ENCODE measurements at places on chromosomes 1 and 21.

DNA sequence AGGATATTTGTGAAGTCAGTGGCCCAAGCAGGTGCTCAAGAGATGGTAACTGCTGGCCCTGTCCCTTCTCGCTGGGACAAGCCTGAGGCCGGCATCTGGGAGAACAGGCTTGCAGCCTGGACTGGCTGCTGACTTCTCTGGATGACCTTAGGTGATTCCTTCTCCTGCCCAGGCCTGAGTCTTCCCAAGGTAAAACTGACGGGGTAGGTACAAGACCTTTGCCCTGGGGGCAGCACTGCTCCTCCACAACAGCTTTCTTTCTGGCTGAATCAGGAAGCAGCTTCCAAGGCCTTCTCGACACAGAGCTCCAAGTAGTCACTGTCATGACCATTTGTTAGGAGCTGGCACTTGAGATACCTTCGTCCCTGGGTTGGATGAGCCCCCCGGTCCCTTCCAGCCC lies 59.6 kb downstream of the DMRTB1 start:
- DNase-seq = no peak

- no peak for DNase-seq
These were observed 455.0 kb downstream of the BRINP3 start for GRCh38 chr1:190022709-190023108.

GRCh38 chr1:159898527-159898926 lies 1.4 kb downstream of the CFAP45 start:
- peak; percentile 45 for DNase-seq

GRCh38 chr1:227793079-227793947 lies 22.2 kb upstream of the PRSS38 start:
- DNase-seq = no peak

DNA sequence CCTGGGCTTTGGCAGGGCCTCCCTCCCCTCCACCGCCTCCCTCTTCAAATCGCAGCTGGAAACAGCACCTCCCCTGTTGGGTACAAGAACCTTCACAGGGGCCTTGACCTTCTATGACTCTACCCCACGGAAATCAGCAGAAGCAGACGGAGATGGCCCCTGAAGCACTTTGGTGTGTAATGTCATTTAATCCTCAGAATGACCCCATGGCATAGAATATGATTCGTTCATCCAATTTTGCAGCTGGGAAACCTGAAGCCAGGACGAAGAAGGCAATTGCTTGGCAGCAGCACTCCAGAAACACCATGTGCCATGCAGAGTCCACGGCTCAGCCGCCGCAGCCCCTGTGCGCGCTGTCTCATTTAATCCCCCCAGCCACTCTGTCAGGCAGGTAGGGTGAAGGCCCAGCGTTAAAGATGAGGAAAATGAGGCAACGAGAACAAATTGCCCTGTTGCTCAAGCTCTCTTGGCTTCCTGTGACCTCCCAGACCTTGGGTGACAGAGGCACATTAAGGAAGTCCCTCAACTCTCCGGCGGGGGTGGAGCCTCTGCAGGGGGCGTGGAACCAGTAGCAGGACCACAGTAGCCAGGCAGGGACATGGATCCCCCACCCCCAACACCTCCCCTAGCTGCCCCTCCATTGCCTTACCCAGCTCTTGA lies 25.8 kb upstream of the LAPTM5 start:
- DNase-seq = peak; percentile 78

- DNase-seq = no peak
These were observed 5.1 kb upstream of the NPHP4 start for GRCh38 chr1:5997316-5997715.

DNA sequence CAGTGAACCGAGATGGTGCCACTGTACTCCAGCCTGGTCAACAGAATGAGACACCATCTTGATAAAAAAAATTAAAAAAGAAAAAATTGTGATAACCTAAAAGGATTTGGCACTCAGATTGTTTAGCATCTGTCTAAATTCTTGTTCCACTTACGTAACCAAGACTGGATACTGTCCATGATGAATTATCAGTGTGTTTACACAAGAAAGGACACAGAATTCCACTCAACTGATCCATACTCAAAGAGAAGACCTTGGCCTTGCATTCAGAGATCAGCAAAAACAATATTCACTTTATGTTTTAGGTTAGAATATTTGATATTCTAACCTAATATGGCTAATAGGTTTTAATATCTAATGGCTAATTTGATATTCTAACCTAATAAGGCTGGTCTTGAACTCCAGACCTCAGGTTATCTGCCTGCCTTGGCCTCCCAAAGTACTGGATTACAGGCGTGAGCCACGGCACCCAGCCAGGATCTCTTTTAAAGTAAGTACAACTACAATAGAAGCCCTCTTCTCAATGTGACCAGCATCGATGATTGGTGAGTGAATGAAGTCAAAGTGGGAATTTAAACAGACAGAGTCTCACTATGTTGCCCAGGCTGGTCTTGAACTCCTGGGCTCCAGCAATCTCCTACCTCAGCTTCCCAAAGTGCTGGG lies 43.1 kb upstream of the COX20 start:
- DNase-seq = no peak

- DNase-seq = no peak
These were observed 44.8 kb downstream of the GPR161 start for GRCh38 chr1:168091720-168092550.

GRCh38 chr1:197515421-197515820 lies 247.4 kb downstream of the CRB1 start:
- DNase-seq = no peak

DNA sequence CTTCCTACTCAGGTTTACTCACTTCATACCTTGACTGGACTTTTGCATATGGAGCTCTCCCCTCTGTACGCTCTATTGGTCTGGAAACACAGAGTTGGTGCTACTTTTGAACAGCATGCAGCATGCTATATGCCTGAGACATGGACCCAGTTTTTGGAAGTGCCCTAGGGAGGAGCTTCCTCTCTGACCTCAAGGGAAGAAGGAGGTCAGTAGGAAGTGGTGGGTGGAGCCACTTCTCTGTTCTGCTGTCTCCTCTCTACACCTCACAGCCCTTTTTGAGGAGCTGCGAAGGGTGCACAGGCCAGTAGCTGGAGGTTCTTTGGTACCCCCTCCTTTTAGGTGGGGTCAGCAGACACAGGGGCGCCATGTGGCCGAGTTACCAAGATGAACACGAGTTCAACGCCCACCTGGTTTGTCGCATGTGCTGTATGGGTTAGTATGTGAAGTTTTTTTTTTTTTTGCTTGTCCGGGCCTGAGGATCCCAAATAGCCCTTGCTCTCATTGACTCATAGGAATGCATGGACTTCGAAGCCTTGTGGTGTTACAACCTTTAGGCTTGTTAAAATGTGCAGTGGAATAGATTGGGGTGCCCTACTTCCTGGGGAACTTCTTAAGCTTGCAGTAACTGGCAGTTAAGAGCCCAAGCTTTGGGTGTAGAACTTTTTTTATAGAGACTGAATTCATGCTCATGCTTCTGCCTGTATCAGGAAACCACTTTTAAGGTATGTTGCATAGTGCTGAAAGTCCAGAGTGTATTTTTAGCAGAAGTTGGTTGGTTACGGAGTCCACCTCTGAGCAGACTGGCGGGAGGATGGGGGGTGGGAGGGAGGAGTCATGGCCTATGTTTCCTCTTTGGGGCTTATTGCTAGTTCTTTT lies 10.7 kb downstream of the MACF1 start:
- peak; percentile 79 for DNase-seq
